Activated naive CD4-positive, alpha-beta T cell treated with Interleukin-2 at 50 U/mL for 16 hours (primary cell): ENCODE measurements at places on chromosomes 12 and 14.

GRCh38 chr12:121145221-121145620, 12.5 kb downstream of the P2RX7 start:
- peak; percentile 34 for DNase-seq

DNA sequence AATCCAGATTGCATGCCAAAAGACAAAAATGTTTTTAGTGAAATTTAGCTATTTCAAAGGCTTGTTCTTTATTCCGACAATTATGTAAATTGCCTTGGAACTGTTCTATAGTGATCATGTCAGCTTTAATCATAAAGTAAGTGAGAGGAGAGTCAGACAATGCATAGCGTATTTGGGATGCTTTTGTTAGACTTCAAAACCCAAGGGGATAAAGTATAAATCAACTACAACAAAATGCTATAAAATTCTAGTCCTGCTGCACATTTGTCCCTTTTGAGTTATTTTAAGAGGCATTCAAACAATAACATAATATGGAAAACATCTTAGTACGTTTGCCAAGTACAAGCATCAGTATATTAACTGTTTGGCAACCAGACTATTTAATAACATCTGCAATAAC, 11.3 kb downstream of the RTRAF start:
- no peak for DNase-seq

- no peak for DNase-seq
These were observed 70.0 kb upstream of the GALNT9 start for GRCh38 chr12:132399092-132400010.

DNA sequence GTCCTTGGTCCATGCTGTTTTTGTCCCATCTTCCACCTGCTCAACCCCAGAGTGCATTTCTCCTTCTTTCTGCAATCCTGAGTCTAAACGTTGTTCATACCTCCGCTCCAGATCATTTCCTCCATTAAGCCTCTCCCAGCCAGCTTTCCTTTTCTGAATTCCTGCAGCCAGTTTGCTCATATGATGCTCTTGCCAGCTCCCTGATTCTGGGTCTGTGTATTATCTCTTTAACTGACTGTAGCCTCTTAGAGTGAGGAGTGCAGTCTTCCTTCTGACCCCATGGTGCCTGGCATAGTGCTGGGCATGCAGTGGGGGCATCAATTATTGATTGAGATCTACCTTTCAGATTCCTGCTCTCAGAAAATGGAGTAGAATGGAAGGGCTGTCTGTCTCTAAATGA, 11.5 kb upstream of the TBPL2 start:
- DNase-seq: no peak

- DNase-seq: no peak
These were observed 16.6 kb upstream of the PLEK2 start for GRCh38 chr14:67428501-67429031.

DNA sequence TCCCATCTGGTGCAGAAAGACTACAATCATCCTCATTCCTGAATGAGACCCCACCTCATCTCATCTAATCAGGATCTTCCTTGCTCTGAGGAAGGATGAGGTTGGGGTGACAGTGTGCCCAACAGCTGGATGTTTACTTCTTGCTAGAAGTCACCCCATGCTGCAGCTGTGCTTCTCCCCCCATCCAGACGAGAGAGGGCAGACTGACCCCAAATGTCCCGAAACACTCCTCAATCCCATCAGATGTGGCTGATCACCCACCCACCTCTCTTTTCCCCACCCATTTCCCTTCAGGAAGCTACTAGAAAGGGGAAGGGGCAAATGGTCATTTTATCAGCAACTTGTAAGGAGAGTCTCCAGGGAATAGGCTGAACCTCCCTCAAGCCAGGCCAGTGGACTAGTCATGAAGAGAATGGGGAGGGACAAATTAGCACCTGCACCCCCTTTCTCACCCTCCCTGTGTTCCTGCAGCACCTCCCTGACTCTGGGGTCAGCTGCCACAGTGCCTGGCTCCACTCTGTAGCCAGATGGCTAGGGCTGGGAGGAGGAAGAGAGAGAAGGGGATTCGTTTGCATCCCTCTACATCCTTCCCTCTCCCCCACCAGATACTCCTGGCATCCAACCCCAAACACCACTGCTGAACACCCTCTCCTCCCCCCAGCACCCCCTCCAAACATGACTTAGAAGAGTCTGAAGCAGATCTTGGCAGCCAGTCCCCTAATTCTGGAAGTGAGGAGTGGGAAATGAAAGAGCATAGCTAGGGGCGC, 2.8 kb upstream of the BAZ2A start:
- DNase-seq: no peak

- peak; percentile 83 for DNase-seq
These were observed 864 bp downstream of the DNAJC22 start for GRCh38 chr12:49347311-49348193.

DNA sequence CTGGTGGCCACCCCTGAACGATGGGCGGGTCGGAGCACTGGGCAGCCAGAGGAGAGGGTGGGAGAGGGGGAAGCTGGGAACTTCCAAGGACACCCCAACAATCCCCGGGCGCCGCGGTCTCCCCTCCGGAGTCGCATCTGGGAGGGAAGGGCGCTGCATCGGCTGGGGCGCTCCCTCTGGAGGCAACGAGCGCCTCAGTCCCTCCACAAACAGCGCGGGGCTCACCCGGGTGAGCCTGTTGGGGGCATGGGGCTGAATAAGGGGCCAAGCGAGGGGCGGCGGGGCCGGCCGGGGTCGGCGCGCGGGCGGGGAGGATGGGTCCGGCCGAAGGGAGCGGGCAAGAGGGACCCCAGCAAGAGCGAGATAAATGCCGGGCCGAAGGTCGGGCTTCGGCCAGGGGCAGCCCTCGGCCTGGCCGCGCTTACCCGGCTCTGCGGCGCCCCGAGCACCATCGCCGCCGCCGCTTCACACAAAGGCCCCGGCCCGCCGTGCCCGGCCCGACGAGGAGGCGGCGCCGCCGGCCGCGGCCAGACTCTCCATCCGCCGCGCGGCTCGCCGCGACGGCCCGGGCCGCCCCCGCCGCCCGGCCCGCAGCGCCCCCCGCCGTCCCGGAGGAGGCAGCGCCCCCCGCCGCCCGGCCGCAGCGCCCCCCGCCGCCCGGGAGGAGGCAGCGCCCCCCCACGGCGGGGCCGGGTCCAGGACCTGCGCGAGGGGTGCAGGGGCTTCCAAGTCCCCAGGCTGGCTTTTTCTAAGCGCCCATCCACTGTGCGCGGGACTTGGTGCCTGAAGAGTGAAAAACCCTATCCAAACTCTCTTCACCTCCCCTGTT, at the start of gene ZBTB39:
Gene ZBTB39 (minus strand): TSS at position 567 of the 829 bp plus-strand sequence. CDS start 1,629 bp downstream, outside the sequence.
- DNase-seq: peak; percentile 70

DNA sequence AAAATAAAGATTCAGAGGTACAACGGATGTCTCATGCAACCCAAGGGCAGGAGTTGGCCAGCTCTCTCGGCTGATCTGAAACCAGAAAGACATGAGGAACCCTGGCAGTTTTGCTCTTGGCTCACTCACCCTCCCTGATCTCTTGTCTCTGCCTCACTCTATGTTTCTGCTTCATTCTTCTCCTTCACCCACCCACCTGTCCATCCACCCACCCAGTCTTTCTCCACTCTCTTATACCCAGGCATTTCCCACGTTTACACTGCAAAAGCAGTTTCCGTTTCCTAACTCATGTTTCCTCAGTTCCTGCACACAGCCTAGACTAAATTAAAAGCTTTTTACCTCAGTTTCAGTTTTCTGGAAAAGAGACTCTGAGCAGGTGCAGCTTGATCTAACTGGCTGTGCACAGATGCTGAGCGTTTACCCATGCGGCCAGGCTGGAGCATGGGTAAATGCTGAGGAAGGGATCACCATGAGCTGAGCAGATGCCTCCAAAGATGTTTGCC, 157.6 kb downstream of the PRKCH start:
- peak; percentile 40 for DNase-seq

GRCh38 chr14:78904094-78904493, 733.9 kb downstream of the NRXN3 start:
- DNase-seq: no peak

DNA sequence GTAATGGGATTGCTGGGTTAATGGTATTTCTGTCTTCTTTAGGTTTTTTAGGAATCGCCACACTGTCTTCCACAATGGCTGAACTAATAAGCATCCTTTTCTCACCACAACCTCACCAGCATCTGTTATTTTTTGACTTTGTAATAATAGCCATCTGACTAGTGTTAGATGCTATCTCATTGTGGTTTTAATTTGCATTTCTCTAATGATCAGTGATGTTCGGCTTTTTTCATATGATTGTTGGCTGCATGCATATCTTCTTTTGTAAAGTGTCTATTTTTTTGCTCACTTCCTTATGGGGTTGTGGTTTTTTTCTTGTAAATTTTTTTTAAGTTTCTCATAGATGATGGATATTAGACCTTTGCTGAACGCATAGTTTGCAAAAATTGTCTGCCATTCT, 377.9 kb downstream of the GALC start:
- no peak for DNase-seq

DNA sequence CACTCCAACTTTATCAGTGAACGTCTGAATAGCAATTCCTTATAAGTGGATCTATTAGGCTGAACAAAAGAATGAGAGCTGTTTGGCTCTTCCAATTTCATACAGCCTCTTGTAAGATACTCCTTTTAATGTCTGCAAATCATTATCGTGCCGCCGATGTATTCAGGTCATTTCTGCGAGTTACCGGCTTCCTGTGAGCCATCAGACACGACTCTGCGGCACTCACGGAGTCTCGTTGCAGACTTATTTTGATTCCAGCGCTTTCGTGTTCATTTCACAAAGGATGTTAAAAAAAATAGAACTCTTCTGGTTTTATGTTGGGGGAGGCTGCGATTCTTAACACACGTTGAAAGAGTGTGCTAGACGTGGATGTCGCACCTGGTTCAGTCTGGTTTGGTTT, 106.6 kb downstream of the GLT1D1 start:
- no peak for DNase-seq

DNA sequence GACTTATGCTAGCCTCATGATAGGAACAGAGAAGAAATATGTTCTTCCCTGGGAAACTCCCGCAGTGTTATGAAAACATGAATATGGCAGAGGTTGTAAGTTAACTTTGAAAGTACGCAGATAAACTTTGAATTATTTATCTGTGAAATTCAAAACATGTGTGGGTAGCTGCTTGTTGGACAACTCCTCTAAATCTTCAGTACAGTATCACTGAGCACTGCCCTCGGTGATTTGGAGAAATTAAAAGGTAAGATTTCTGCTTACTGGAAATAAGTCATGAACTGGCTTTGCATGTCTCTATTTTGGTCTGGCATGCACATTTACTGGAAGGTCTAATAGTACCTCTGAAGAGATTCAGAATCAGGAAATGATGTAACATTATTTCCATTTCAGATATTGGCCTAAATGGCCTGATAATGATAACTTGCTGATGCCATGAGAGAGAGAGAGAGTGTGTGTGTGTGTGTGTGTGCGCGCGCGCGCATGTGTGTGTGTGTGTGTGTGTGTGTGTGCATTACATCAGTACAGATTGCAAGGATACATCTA, 1441.9 kb upstream of the FLRT2 start:
- no peak for DNase-seq

DNA sequence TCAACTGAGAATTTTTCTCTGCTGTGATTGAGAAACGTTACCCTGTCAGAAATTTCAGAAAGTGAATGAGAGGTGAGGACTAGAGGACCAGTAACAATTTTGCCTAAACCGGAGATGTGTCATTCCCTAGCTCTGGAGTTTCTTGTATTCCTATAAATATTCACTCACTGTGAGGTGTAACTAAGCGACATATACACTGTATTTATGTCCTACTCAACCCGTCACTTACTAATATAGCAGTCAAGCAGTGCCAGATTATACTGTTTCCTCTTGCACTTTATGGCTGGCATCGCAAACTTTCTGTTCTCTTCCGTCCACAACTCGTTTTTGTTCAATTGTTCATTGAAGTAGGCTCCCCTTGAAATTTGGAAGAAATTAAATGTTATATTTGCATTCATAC, 192.9 kb downstream of the NOVA1 start:
- no peak for DNase-seq

- no peak for DNase-seq
These were observed 440.1 kb upstream of the FAR2 start for GRCh38 chr12:28708918-28709371.

DNA sequence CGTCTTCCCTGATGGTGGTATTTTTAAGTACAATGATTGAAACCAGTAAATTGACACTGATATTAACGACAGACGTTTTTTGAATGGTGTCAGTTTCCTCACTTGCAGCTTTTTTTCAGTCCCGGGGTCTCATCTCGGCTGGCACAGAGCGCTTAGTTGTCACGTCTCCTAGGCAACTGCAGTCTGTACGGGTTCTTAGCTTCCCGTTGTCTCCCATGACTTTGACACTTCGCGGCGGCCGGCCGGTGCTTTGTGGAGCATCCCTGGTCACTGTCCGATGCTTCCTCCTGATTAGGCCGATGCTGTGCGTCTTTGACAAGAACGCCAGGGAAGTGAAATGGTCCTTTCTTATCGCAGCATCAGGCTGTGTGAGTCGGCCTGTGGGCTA, 67.4 kb downstream of the ADGRD1 start:
- no peak for DNase-seq

- no peak for DNase-seq
These were observed 4.9 kb downstream of the ERGIC2 start for GRCh38 chr12:29376118-29376517.

DNA sequence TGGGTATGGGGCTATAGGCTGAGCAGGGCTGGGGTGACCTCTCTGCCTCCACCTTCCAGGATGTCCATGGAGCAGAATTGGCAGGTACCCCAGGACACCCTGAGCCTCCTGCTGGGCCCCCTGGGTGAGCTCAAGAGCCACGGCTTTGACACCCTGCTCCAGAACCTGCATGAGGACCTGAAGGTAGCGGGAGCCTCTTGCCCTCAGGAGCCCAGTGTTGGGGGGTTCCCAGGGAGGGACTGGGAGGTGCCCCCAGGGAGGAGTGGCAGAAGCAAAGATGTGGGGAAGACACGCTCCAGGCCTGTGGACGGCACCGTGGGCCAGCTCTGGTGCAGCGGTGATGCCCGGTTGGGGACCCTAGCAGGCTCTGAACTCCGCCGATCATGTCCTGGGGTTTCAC, 8.3 kb downstream of the TNFAIP2 start:
- no peak for DNase-seq

DNA sequence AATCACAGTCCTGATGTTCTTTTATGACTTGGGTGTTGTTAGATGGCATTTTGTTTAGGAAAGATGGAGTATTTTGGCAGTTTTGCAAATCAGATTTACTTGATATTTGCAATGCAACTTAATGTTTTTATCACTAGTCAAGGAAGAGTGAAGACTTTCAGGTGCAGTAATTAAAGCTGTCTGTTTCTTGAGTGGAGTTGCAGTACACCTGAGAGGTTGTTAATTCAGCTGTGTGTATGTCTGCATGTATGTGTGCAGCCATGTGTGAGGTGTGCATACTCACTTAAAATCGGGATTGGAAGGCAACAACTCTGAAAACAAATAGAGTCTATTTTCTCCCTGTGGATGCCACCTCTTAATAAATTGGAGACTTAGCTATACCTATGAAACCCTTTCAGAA, 94.5 kb downstream of the RMST start:
- no peak for DNase-seq
